Stimulated activated CD4-positive, alpha-beta T cell treated with anti-CD3 and anti-CD28 coated beads, Interleukin-15, amount 100 ng/mL, for 24 hours (primary cell): ENCODE measurements at places on chromosomes 2 and 18.

GRCh38 chr2:110173523-110173922 lies 31.3 kb downstream of the NPHP1 start:
- DNase-seq, result no peak

- no peak for DNase-seq
Observed at GRCh38 chr18:35190948-35191697, 49.7 kb upstream of the ZNF397 start.

DNA sequence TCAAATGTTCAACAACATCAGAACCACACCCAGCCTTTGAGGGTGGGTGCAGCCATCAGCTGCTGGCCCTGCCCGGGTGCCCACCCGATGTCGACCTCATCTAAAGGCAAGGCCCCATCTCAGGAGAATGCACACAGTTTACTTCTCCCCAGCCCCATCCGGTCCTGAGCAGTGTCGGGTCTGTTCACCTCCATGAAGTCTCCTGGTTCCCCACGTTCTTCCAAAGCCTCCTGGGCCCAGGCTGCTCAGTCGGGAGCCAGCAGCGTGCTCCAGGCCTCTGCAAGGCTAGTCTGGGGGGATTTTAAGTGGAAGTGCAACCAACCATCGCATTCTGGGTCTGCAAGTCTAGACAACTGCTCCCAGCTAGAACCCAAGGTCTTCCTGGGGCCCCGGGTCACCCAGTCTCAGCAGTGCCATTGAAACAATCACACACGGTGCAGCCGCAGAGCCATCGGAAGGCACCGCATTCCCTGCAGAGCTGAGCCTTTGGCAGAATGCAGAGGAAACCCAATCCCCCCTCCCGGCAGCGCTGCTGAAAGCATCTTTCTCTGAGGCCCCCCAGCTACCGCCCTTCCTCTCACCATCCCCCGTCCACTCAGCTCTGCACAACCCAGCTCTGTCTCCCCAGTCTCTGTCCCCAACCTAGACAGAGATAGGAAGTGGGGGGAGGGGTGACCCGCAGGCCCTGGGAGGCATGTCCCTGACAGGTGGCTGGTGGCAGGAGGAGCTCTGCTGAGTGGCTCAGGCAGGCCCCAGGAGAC lies 8.5 kb downstream of the ESPNL start:
- DNase-seq, result no peak

DNA sequence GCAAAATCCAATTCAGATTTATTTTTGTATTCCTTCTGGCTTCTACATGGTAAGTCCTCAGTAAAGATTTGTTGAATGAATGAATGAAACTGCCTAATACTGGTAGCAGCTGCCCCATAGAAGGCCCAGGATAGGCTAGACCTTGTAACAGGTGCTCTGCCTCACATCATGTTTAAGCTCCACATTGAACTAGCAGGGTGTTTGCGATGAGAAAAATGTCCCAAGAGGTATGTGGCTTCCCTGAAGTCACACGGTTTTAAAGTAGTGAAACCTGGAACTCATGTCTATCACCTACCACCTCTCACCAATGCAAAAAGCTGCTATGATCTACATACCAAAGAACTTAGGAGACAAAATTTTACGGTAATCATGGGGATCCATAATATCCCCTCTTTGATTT lies 765 bp upstream of the LHCGR start:
- DNase-seq, result no peak

DNA sequence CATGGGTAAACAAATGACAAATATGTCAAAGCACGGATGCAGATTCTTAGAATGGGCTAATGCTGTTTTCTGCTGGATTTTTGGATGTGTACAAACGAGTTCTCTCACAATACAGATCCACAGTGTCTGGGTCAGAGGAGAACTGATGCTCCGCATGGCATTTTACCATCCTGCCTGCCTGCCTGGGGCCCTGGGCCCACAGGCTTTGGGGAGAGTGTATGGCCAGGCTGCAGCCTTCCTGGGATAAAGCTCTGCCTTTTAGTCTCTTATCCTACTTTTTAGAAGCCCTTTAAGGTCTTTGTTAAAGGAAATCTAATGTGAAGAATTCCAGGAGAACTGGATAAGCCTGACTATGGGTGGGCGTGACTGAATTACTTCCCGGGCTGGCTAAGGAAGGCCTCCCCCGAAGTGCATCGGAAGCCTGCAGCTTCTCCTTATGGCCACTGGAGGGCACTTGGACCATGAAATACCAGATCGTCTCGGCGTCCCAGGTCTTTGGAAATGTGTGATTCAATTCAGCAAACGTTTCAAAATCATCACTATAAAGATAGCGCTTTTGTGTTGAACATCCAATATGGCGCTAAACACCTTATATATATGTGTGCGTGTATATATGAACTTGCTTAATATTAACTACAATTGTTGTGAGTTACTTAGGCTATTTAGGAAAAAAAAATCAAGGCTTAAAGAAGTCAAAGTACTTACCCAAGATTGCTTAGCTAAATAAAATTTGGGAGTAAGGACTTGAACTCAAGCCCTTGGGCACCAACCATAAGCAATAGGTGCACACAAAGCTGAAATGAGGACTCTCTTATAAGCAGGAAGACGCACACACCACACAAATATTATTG lies 15.2 kb upstream of the DNPEP start:
- peak; percentile 70 for DNase-seq

- DNase-seq, result no peak
Observed at GRCh38 chr2:228102949-228103348, 78.5 kb downstream of the SPHKAP start.

DNA sequence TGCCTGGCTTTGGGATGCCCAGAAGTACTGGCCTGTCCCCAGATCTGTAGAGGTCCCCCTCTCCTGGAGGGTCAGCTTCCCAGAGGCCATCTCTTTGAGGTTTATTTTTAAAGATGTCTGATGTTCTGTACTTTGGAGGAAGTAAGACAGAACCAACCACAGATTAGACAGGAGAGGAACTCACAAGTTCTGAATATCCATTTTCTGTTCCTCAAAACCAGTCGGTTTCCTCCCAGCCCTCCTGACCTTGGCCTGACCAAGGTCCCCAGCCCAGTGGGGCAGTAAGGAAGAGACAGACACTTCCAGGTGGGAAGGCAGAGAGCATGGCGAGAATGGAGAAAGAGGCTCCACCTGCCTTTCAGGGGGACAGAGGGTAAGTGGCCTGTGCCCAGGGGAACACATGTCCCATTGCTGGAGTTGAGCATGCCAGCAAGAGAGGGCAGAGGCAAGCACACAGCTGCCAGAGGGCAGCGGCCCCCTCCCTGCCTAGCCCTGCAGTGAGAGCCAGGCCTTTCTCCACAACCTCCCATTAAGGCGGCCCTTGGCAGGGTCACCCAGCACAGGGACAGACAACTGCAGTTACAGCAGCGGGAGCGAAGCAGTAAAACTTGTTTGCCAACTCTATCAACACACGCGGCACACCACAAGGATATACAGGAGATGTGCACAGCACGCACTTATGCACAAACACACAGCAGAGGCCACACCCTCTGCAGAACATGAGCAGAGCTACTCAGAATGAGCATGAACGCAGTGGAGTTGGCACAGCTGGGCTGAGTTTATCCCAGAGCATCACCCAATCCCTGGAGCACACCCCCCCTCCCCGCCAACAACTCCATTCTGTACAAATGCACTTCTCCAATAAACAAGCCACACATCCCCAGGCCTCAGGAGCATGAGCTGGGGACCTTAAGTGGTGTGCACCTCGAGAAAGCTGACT lies 18.5 kb upstream of the SEMA4C start:
- DNase-seq, result no peak

- no peak for DNase-seq
Observed at GRCh38 chr18:7824970-7825369, 257.9 kb downstream of the PTPRM start.

DNA sequence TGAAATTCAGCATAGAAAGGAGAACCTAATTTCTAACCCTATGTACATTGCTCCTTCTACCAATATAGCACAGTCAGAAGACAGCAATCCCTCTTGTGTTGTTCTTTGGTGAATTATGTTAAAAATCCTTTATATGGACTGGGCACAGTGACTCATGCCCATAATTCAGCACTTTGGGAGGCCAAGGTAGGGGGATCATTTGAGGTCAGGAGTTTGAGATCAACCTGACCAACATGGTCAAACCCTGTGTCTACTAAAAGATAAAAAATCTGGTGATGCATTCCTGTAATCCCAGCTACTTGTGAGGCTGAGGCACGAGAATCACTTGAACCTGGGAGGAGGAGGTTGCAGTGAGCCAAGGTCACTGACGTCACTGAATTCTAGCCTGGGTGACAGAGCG lies 195.6 kb downstream of the TMX3 start:
- no peak for DNase-seq

- no peak for DNase-seq
Observed at GRCh38 chr18:12883372-12883683, 709 bp downstream of the PTPN2 start.

GRCh38 chr2:28643911-28644334 lies 107.7 kb upstream of the PPP1CB start:
- DNase-seq, result no peak

- DNase-seq, result no peak
Observed at GRCh38 chr18:68121308-68121707, 593.6 kb downstream of the TMX3 start.
